A172 (cell line): ENCODE measurements at places on chromosomes 2 and 18. TPM values are rescaled to one million over a fixed set of nuclear protein-coding genes. Genes with fewer than 3 reads are reported as not detected.

DNA sequence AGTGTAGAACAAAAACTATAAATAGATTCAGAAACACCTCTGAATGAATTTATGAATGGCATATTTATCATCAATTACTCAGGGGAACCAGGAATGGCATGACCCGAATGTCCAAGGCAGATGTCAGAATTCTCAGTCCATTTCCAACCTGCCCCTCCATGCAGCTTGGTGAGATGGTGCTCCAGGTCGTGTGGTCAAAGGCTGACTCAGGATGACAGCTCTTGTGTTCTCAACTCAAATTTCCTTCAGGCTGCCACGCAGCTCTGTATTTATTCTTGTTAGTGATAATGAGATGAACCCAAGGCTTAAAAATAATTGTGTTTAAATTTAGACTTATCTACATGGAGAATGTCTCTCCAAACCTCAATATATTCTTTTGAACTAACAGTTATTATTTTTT lies 146.9 kb downstream of the METTL4 start:
- DNase-seq: no peak

- DNase-seq: no peak
Measured at GRCh38 chr2:15932394-15933183, 7.8 kb upstream of the MYCN start.

DNA sequence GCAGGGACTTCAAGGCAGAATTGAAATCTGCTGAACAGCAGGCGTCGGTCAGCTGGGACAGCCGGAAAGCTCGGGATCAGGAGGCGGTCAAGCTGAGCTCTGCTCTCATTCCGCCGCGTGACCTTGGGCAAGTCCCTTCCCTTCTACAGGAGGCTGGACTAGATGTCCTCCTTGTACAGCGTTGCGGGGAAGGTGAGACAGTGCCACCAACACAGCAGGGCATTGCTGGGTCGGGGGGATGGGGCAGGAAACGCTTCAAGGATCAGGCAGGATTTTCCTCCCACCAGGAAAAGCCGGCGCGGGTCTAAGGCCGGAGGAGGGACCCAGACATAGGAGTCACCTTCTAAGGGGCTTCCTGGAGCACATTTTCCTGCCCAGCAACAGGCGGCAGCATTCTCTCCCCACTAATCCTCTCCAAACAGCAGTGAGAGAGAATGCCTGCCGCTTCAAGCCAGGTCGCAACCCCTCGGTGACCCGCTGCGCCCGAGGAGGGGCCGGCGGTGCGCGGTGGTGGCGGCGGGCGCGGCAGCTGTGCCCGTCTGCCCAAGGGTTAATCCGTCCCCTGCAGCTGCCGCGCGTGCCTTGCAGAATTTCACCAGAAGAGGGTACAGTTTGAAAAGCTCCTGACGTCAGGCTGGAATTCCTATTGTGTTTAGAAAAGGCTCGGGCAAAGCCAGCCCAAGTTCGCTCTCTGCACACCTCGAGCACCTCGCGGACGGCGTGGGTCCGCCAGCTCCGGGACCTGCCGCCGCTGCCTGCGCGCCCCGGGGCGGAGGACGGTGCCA lies at the start of gene KCNF1:
KCNF1 (plus strand) TSS at position 644 of the 785 bp plus-strand sequence. CDS start 493 bp downstream, outside the sequence.
- peak; percentile 61 for DNase-seq

GRCh38 chr18:70221915-70222278 lies 16.4 kb upstream of the RTTN start:
- DNase-seq: no peak

GRCh38 chr18:77081390-77081778 lies 51.2 kb downstream of the MBP start:
- DNase-seq: no peak

DNA sequence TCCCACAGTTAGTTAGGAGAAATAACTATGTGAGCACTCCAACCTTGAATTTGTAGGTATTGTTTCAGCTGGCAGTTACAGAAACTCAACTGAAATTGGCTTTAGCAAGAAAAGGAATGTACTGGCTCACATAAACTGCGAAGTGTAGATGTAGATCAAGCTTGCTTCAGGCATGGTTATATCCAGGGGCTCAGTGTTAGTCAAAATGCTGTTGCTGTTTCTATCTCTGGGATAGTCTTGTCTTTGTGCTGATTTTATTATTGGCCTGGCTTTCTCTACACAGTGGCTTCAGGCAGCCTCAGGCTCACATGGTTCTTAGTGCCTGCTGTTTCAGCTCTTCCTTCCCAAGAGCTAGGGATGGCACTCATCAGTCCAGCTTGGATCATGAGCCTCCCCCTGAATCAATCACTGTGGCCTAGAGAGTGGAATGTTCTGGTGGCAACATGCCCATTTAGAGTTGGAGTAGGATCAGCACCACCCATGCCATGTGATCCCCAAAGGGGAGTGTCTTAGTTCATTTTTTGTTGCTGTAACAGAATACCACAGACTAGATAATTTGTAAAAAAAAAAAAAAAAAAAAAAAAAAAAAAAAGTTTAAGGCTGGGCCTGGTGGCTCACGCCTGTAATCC lies 69.1 kb upstream of the FOXI3 start:
- DNase-seq: peak; percentile 16

- DNase-seq: no peak
Measured at GRCh38 chr2:54079331-54079730, 36.1 kb upstream of the ACYP2 start.

GRCh38 chr2:59027320-59027719 lies 786.2 kb upstream of the FANCL start:
- no peak for DNase-seq

GRCh38 chr18:69985239-69985638 lies 37.6 kb upstream of the CD226 start:
- no peak for DNase-seq

- DNase-seq: no peak
Measured at GRCh38 chr2:26312471-26312870, 33.5 kb upstream of the SELENOI start.

GRCh38 chr2:8926356-8926755 lies 77.1 kb downstream of the MBOAT2 start:
- DNase-seq: no peak

- DNase-seq: no peak
Measured at GRCh38 chr2:85540133-85540648, 1.2 kb downstream of the MAT2A start.

- DNase-seq: no peak
Measured at GRCh38 chr2:24828238-24828996, 35.2 kb downstream of the CENPO start.

DNA sequence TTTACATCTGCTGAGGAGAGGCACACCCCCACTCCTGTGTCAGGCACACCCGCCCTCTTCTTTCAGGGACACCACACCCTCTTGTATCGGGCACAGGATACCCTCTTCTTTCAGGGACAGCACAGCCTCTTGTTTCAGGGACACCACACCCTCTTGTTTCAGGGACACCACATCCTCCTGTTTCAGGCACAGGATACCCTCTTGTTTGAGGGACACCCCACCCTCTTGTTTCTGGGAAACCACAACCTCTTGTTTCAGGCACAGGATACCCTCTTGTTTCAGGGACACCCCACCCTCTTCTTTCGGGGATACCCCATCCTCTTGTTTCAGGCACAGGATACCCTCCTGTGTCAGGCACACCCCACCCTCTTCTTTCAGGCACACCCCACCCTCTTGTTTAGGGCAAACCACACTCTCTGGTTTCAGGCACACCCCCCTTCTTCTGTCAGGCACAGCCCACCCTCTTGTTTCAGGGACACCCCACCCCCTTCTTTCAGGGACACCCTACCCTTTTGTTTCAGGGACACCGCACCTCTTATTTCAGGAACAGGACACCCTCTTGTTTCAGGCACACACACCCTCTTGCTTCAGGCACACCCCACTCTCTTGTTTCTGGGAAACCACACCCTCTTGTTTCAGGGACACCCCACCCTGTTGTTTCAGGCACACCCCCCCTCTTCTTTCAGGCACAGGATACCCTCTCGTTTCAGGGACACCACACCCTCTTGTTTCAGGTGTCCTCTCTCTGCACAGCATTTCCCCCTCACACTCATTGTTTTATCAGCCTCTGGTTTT lies 96.2 kb downstream of the TPO start:
- no peak for DNase-seq

SPC25 gene
- 63.4 and 98.4 TPM in 2 replicates for total RNA-seq

TBR1 gene
- not detected in 2 replicates for total RNA-seq

ANKRD30BL gene
- not detected in 2 replicates for total RNA-seq

NOL4 gene
- not detected in 2 replicates for total RNA-seq

TEX44 gene
- total RNA-seq: not detected in 2 replicates
